Hematopoietic multipotent progenitor cell treated with erythropoietin and hydrocortisone succinate and interleukin-3 and kit ligand, for 8 days (in vitro differentiated cells): ENCODE measurements at places on chromosomes 5 and 9.

GRCh38 chr9:92520837-92521236 lies 15.0 kb downstream of the ECM2 start:
- DNase-seq: peak; percentile 7

- DNase-seq: no peak
Observed at GRCh38 chr5:179420476-179420875, 75.2 kb upstream of the ADAMTS2 start.

DNA sequence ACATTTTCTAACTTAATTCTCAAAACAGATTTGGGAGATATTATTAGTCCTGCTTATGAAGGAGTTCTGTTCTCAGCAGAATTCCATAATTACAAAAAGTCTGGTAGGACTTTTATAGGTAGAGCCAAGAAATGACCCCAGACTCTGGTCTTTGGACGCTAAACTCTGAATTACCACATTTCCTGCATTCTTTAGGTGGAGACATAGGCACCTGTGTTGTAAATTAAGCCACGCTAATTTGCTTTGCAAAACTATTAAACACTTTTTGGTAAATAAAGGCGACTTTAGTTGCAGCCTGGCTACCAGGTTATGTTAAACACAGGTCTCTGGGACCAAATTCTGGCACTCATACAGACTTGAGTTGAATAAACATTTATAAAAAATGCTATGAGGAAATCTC lies 77.7 kb downstream of the C9orf152 start:
- DNase-seq: no peak

DNA sequence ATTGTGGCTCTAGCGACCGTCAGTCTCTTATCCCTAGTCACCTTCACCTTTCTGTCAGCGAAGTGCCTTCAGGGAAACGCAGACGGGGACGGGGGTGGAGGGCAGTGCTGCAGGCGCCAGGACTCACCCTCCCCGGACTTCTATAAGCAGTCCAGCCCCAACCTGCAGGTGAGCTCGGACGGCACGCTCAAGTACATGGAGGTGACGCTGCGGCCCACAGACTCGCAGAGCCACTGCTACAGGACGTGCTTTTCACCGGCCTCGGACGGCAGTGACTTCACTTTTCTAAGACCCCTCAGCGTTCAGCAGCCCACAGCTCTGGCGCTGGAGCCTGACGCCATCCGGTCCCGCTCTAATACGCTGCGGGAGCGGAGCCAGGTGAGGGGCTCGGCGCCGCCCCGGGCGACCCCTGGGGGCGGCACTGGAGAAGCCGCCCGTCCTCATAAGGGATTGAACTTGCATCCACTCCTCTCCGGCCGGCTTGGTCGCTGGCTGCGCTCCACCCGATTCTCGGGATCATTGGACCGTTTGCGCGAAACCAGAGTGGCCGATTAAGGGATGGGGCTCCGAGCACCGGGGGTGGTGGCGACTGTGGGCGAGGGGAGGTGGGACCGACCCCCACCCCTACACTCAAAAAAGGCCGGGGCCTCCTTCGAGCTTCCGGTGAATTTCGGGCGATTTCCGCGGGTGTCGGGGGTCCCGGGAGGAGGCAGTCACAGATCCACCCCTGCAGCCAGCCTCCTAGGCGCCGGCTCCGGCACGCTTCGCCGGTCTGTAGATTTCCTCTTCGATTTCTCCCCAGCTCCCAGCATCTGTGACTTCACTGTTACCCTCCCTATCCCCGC lies 2.7 kb downstream of the PCDHGC5 start:
- no peak for DNase-seq

- DNase-seq: no peak
Observed at GRCh38 chr5:1943481-1943880, 60.8 kb upstream of the IRX4 start.

DNA sequence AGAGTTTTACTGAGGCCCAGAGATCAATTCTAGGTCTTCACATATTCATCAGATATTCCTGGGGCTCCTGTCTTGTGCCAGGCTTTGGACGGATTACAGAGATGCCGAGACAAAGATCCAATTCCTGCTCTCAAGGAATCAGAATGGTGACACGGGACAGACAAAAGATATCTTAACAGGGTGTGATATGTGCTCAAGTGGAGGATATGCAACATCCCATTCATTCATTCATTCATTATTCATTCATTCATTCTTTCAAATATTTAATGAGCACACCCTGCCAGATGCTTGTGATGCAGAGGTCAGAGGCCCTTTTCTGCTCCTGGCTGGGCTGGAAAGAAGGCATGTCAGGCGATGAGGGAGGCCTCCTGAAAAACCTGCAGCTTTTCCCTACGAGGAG lies 21.8 kb downstream of the LHX2 start:
- DNase-seq: no peak

DNA sequence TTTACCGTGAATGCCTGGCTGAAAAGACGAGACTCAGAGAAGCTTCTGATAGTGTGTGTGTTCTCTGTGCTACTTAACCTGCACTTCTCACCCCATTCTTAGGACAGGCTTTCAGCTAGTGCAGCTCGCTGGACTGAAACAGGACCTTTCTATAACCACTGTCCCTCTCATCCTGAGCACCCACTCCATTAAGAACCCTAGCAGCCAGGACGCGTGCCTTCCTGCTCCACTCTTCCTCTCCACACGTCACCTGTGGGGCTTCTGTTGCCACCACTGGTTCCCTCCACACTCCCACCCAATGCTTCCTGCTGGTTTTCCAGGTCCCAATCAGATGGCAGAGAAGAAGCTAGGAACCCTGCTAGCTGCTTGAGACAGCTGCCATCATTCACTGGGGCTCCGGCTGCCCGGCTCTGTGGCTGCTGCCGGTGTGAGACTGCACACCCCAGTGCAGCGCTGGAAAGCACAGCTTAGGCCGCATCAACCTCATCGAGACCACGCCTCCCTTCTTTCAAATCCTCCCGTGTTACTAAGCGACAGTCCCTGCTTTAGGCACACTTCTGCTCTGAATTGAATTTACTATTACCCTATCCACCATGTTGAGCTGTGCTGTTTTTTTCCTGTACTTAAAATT lies 44.0 kb downstream of the RNF130 start:
- no peak for DNase-seq

DNA sequence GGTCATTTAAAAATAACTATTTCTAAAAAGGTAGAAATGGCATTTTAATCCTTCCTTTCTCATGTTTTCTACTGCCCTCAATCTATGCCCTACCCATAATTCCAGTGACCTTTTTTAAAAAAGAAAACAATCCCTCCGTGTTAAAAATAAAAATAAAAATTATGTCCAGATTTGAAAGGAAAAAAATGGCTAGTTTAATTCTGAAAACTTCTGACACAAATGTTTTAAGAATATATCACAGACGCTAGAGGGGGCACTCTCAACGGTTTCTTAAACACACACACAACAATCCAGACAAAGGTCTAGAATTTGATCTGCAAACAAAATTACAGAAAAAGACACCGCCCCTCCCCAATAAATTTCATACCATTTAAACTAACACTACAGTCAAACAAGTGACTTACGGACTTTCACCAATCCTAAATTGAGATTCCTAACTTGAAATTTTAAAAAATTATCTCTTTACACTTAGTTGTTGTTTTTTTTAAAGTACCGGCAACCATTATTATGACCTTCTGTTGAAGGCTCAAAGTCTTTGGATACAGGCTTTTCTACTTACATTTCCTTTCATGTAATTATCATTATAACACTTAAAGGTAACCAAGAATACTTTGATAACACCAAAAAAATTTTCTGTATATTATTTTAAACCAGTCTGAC lies 38.2 kb downstream of the CLINT1 start:
- peak; percentile 75 for DNase-seq

- DNase-seq: no peak
Observed at GRCh38 chr9:123395276-123395688, 39.3 kb downstream of the CRB2 start.

GRCh38 chr9:125795970-125796596 lies 48.9 kb downstream of the PBX3 start:
- no peak for DNase-seq

DNA sequence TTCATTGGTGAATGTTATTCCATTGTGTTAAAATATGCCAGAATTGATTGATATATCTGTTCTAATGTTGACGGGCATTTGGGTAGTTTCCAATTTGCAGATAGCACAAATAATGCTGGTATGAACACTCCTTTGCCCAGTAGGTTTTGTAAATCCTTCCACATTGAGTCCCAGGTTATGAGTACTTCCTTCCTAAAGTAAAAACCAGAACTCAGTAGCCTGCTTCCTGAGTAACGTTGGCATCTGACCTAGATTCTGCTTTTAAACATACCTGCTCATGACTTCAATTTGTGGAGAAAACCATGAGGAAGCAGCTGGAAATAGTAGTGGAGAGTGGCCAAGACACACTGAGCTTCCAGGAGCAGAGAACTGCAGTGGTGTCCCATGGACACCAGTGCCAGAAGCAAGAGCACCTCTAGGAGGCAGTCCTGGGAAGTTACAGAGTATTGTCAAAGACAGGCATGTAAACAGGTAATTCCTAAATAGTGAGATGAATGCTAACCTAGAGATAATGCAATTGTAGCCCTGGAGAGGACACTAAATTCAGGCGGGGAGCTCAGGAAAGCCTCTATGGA lies 24.3 kb upstream of the RASGRF2 start:
- no peak for DNase-seq

DNA sequence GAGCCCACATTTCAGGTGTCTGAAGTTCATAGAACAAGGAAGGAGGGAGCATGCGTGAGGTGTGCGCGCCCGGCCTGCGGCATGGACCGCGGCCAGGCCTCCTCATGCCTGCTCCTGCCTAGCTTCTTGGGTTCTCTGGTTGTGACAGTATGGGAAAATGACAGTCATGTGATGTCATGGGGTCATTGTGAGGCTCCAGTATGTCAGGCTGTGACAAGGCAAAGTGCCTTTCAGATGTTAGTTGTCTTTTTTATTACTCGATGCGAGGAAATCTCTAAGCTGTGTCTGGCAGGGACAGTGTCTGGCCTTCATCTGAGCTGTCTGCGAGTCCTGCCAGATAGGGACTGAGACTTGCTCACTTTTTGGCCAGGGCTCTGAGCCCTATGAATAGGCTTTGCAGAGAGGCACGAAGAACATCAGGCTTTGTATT lies 13.3 kb downstream of the UCK1 start:
- DNase-seq: no peak

- DNase-seq: peak; percentile 51
Observed at GRCh38 chr5:126499853-126500342, 76.7 kb downstream of the GRAMD2B start.

DNA sequence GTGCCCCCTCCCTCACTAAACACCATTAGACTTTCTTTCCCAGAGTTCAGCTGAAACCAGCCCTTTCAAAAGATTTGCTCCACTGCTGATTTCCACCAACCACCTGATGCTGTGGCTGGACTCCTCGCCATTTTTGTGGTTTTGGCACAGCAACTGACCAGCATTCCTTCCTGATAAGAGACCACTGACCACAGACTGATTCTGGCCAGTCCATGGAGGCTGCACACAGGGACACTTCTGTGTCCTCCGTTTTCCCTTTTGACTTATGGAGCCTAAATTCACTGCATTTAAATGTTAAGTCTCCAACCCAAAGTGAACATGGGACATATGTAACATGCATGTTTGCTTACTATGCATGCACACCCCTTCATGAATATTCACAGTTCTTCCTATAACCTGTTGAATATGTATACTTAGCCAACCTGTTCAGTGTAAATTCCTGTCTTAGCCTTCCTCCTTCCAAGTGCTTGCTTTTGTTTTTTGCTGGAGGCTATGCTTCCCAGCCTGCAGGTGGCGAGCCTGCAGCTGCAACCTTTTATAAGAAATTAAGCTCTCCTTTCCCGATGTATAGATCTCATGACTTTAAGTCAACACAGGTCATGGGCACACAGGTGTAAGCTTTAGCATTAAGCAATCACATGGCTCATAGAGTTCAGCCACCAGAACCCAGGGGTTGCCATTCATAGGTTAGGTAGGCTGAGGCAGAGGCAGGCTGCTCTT lies 78.7 kb downstream of the ACTL7B start:
- DNase-seq: no peak

- DNase-seq: no peak
Observed at GRCh38 chr9:76701441-76702039, 62.7 kb upstream of the PCA3 start.

DNA sequence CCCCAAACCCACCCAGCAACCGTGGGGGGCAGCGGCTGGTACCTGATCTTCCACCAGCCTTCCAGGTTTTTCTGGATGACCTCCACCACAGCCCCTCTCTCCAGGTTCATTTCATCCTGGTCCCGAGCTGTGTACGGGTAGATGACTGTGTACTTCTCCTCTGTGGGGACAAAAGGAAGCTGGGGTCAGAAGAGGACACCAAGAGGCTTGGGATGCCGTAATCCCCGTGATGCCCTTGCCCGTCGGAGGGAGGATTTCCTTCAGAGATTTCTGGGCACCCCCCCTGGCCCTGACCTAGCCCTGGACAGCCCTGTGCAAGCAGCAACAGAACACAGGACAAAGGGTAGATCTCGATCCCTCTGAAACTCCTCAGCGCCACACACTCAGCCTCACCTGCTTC lies 70.3 kb upstream of the UBTD2 start:
- no peak for DNase-seq
